ENCODE measurements at places on chromosomes 5 and 9.

DNA sequence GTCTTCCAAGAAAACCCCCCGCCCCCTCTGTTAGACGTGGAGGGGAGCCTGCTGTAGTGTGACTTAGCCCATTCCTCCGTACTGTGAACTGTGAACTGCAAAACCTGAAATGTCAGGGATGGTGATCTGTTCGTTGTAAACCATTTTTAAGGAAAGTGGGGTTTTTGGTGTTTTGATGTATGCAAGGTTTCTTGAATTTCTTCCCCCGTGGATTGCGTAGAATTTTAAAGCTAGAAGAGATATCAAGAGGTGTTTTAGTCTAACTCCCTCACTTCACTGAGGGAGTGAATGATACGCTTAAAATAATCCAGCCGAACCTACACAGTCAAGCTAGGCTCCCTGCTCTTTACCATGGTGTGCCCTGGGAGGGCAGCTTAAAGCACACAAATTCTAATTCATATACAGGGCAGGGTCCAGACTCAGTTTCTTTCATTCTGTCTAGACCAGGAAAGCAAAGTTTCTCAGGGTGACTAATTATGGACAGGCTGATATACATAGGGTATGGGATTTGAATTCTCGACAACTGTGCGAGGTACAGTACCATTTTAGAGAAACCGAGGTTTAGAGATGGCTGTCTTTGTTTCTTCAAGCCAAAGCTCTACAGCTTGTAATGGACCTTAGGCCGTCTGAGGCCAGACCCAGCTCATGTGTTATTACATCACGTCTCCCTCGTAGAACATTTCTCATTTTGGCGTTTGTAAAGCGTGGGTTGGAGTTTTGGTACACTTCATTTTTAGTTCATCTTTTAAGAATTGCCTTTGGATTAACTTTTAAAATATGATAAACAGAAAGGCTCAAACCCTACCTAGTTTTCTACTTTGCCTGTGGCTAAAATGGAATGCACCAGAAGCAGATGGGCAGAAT, 2.7 kb downstream of the PTGER4 start:
- DNase-seq: no peak

GRCh38 chr9:113851873-113852272, 24.2 kb upstream of the ZNF618 start:
- no peak for DNase-seq

DNA sequence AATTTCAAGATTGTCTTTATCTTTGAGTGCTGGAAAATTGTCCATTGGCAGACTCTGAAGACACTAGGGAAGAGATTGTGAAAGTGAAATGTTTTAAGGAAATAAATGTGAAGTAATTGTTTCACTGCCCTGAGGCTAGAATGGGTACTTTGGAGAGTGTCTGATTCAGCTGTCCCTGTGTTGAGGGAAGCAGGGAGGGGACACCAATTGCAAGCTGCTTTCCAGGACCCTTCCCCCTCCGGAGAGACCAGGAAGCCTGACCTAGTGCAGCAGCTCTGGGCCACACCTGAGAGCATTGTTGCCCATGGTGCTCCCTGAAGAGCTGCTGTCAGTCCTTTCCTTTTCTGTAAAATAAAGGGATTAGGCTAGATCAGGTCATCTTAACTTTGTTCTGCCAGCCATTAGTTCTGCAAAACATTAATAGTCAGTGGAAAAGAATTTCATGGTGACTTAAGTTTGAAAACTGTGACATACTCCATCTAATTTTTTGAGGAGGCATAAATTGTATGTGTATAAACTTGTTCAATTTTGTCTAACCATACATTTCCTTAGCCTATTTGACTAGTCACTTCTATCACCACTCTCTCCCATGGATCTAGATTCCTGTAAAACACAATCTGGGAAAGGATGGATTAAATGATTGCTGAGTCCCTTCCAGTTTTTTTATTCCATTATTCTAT, 18.8 kb downstream of the MAP1B start:
- no peak for DNase-seq

DNA sequence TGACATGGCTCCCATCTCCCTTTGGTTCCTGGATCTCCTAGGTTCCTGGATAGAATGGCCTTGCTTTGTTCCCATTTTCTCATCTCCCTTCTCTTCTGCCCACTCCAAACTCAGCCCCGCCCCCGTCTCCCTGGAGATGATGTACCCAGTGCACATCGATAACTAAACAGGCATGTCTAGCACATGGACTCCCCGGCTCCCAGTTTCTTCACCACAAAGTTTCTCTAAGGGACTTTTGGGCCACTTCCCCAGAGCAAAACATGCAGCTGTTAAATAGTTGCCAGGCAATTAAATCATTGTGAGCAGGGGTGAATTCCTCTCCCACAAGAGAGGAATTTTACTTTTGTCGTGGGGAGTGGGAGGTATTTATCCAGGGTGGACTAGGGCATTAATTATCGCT, 259.0 kb downstream of the GADD45G start:
- DNase-seq: no peak

- DNase-seq: no peak
Measured at GRCh38 chr5:51203598-51203997, 179.7 kb upstream of the ISL1 start.

DNA sequence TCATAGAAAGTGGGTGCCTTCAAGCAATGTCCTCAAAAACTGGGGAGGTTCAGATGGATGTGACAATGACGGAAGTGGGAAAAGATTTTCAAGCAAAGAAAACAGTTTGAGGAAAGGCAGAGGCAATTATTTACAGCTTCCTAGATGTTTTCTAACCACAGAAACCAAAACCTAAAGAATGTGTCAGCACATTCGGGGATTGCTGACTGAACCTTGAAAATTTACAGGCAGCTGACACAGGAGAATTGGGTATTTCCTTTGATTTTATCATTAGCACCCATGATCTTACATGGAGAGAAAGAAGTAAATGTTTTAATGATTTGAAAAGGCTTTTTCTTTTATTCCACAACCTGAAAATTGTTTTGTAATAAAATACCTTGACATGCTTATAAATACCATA, 369.0 kb downstream of the ACTL7B start:
- no peak for DNase-seq

- DNase-seq: no peak
Measured at GRCh38 chr5:178564397-178564796, 25.8 kb downstream of the COL23A1 start.

GRCh38 chr5:155729684-155730059, 597.3 kb upstream of the SGCD start:
- DNase-seq: peak; percentile 24

DNA sequence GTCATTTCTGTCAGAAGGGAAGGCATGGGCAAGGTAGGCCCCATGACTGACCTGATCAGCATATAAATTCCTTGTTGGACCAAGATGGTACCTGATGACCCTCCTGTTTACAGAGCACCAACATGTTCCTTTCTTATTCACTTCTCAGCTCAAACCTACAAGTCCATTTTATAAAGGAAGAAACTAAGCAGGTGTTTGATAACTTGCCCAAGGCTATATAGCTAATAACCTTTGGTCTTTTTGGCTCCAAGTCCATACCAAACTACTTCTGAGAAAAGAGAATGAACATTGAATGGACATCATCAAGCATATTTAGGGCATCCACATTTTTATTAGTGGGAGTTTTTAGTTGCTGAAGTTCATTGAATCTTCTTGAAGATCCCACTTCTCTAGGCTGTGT, 125.2 kb downstream of the GALNT10 start:
- no peak for DNase-seq

- no peak for DNase-seq
Measured at GRCh38 chr9:87609486-87609885, 111.8 kb downstream of the DAPK1 start.

DNA sequence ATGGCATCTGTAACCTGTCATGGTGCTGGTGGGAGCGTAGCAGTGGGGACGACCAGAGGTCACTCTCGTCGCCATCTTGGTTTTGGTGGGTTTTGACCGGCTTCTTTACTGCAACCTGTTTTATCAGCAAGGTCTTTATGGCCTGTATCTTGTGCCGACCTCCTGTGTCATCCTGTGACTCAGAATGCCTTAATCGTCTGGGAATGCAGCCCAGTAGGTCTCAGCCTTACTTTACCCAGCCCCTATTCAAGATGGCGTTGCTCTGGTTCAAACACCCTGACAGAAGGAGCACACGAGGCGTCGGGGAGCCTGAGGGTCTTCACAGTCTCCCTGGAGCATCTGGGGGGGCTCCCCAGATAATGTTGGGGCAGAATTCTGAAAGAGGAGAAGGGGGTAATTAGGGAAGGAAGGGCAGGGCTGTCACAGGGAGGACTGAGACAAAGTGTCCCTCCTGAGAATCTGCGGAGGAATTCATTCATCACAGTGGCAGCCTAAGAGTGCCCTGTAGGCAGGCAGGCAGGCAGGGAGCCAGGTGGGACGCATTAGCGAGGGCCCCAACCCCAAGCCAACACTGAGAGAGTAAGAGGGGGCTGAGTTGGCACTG, 21.3 kb upstream of the NCS1 start:
- DNase-seq: no peak

DNA sequence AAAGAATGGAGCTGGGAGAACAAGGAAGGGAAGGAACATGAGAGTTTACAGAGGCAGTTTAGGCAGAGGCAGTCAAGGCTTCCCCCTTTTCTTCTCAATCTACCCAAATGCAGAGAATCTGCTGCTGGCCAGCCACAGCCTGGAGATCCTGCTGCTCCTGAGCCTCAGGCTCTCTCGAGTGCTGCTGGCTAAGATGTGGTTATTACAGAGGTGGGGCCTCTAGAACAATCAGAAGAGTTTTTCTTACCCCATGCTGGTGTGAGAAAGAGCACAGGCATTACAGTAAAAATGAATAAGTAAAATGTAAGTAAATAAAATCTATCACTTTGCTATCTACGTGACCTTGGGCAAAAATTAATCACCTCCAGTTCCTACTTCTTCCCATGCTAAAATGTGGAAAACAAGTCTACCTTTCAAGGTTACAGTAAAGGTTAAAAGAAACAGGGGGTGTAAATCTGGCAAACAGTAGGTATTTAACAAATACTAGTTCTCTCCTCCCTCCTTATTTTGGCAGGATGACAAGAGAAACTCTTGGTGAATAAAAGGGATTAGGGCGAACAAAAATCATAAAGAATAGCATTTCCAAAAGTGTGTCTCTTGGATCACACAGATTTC, 31.1 kb downstream of the FBXW11 start:
- no peak for DNase-seq

- DNase-seq: peak; percentile 17
Measured at GRCh38 chr5:172904643-172905345, 54.4 kb upstream of the RPL26L1 start.

DNA sequence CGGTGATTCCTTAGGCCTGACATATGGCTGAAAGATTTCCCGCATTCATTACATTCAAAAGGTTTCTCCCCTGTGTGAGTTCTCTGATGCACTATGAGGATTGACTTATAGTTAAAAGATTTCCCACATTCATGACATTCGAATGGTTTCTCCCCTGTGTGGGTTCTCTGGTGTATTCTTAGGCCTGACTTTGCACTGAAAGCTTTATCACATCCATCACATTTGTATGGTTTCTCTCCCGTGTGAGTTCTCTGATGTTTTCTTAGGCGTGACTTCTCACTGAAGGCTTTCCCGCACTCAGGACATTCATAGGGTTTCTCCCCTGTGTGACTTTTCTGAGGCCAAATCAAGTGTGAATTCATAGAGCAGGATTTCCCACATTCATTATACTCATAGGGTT, 35.8 kb downstream of the ZNF782 start:
- DNase-seq: no peak

GRCh38 chr5:43386960-43387362, 25.2 kb downstream of the CCL28 start:
- no peak for DNase-seq

GRCh38 chr5:102801371-102801770, 46.3 kb downstream of the PAM start:
- DNase-seq: no peak

GRCh38 chr5:15799014-15799413, 299.0 kb downstream of the FBXL7 start:
- DNase-seq: no peak

DNA sequence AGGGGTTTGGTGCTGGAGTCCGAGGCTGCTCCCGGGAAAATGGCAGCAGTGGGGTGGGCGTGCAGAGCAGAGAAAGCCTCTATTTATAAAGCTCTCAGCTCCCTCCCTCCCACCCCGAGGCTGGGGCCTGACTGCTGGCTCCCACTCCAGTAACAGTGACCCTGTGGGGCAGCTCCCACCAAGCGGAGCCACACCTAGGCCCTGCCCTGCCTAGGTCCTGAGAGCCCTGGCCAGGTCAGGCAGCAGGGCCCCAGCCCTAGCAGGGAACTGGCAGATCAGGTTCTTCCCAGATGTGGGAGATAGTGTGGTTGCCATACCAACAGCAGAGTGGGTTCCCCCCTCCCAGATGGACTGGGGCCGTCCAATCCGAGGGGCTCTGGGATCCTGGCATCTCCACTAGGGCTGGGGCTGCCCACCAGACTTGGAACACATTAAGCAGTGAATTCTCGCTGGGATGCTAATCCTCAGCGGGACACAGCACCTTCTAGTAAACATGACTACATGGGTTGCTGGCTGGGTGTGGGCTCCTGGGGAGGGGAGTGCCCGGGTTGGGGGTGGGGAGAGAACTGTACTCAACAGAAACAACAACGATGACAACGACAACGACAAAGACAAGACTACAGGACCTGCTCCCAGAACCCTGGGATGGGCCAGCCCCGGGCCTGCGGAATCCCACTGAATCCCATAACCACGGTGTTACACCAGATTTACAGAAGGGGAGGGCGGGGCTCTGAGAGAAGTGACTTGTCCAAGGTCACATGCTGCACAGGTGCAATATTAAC, 1.5 kb downstream of the SH3GLB2 start:
- DNase-seq: no peak

DNA sequence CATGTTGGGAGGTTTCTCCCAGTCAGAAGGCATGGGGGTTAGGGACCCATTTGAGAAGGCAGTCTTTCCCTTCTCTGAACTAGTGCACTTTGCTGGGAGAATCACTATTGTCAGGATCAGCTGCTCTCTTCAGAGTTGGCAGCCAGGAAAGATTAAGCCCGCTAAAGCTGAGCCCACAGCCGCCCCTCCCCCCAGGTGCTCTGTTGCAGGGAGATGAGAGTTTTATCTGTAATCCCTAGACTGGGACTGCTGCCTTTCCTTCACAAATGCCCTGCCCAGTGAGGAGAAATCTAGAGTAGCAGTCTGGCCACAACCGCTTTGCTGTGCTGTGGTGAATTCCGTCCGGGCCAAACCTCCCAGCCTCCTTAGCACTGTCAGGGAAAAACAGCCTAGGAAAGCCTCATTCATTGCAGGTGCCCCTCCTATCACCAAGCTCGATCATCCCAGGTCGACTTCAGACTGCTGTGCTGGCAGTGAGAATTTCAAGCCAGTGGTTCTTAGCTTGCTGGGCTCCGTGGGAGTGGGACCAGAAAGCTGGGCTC, 69.8 kb downstream of the CNTLN start:
- no peak for DNase-seq
